Activated CD4-positive, alpha-beta T cell treated with anti-CD3 and anti-CD28 coated beads, Interleukin-2, amount 10 ng/mL, durations not matched to agents 7 days and 5 days (primary cell): ENCODE measurements at places on chromosomes 11 and 22.

DNA sequence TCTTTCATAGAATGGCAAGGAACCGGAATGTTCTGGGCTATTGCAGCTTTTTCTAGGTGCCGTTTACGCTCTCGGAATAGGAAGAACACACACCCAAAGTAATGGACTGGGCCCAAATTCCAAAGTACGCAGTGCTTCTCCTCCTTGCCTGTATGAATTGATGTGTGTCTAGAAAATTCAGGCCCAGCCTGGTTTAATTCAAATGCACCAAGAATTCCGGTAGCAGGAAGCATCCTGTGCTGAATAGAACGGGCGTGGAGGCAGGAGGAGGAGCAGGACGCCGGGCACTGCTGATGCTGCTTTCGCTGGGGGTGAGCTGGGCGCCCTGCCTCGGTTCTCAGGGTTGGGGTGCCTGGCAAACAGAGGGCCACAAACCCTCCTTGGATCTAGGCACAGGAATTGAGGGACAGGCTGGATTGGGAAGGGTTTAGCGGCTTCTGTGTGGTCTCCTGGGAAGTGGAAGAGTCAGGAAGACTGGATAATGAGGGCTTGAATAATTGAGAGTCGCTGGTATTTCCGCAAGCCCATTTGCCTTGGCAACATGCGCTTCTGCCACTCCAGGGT is 2.0 kb downstream of the PARVB start:
- DNase-seq, result no peak

GRCh38 chr11:125330462-125331325 is 165.4 kb downstream of the FEZ1 start:
- no peak for DNase-seq

DNA sequence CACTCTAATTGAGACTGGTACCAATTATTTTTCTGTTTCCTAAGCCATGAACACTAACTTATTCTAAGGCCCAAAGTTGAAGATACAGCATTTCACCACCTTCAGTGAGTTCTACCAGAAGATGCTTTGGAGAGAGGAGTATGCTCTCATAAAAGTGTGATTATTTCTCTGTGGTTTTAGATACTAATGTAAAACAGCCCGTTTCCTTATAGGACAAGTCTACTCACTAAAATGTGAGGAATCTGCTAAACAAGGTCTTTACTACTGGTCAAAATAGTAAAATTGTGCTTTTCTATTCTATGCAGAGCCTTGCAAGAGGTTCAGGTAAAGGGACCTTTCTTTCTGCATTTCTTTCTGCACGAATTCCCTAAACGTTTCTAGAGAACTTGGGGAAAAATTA is 2.4 kb downstream of the LGR4 start:
- DNase-seq, result no peak

DNA sequence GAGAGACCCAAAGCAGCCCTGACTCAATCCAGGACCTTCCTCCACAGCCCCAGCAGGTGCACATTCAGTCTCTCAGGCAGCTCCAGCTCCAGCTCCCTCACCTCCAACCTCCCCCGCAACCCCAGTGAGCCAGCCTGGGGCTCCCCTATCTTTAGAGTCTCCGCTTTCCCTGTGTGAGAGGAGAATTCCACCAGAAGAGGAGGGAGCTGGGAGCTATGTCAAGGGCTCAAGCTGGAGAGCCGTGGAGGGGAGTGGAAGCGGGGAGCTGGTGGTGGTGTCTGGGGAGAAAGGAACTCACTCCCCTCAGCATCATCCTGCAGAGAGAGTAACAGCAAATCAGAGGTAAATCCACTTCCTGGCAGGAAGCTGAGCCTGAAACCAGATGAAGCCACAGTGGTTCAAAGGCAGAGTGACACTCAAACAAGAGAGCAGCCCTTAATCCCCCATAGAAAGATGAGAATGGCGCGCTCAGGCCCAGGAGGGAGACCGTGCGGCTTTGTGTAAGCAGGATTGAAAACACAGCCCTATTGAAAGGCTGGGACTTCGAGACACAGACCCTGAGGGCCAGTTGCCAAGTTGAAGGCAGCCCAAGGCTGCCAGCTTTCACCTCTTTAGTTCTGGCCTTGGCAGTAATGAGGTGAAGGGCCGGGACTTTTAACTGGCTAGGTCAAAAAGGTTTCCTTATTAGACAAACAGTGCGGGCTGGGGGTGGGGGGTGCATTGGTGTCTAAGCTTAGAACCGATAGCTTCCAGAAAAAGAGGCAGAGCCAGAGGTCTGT is 21.4 kb upstream of the CDON start:
- DNase-seq, result peak; percentile 72

DNA sequence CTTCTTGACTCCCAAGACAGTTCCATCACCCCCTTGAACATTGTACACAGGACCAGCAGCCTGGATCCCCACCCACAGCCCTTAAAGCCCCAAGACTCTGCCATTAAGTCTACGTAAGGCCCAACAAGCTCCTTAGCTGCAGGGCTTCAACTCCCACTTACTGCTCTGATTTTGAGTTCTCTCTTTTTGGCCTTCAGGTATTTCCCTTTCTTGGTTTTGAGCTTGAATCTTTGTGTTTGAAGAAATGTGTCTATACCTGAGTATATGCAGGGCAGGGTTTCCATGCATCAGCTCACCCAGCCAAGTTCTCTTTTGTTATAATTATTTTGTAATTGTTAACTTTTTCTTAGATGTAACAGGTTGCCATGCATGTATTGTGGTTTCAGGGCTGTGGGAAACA is 10.4 kb upstream of the MPEG1 start:
- DNase-seq, result no peak

GRCh38 chr11:73236205-73236765 is 18.2 kb downstream of the P2RY2 start:
- no peak for DNase-seq

- no peak for DNase-seq
These were observed 107.7 kb upstream of the POU2AF2 start for GRCh38 chr11:111137846-111138245.

DNA sequence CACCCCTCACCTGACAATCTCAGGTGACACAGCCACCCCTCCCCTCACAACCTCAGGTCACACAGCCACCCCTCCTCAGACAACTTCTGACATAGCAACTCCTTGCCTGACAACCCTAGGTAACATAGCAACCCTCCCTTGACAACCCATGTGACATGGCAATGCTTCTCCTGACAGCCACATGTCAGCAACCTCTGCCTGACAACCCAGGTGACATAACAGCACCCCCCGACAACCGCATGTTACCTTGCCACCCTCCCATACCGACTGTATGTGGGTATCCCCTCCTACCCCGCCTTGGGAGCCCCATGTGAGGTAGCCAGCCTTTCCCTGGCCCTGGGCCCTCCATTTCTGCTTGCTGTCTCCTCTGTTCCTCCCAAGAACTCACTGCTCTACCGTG is 77.7 kb upstream of the B3GAT1 start:
- no peak for DNase-seq

- DNase-seq, result no peak
These were observed 25.9 kb downstream of the IGSF9B start for GRCh38 chr11:133930767-133931448.

GRCh38 chr11:26018336-26018735 is 313.6 kb upstream of the ANO3 start:
- no peak for DNase-seq

DNA sequence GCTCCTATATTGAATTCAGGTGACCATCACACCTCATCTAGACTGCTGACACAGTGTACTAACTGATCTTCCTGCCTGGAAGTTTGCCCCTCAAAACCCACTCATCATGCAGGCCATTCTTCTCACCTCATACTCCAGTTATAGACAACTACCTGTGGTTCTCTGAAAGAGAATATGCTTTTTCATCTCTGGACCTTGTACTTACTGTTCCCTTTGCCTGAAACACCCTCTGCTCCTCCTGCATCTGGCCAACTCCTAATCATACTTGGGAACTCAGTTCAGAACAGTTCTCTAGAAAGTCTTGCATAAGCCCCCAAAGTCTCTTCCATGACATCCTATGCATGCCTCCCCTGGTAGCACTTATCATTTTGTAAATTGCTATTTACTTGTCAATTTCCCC is 28.2 kb upstream of the P4HA3 start:
- no peak for DNase-seq

DNA sequence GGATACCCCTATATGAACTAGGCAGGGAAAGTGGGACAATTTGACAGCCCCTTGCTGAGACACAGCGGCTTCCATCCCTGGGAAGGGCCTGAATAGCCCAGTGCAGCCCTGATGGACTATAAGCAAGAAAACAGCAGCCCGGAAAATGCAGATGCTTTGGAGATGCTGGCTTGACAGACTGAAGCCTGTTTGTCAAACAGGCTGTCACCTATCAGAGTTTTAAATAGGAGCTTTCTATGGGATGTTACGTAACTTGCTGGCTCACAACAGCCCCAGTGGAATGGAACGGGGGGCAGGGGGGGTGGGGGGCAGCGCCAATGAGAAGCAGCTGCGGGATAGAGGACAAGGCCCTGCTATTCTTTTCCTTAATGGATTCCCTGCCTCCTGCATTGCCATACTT is 91.9 kb upstream of the NTM start:
- DNase-seq, result no peak
